ENCODE measurements at places on chromosomes 5 and 9.
A peak's percentile ranks its signal among the peaks of the same experiment; 100 is the strongest.

DNA sequence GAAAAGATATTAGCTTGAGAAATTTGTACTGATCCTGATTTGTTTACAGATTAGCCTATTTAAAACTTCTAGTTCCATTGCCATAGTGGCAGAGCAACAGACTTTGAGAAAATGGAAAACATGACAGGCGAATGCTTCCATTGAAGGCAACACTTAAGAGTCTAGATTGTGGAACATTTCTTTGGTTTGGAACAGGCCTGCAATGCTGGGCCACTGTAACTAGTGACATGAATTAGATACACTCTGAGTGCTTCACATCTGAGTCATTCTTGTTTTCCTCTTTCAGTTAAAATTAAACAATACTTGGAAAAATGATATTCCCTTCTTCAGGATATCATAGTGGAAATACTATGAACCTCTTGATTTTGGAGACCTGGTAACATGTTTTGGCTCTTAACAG lies 453.6 kb upstream of the TUSC1 start:
- no peak for DNase-seq

- no peak for DNase-seq
These were observed 47.9 kb downstream of the MFAP3 start for GRCh38 chr5:154086641-154087040.

DNA sequence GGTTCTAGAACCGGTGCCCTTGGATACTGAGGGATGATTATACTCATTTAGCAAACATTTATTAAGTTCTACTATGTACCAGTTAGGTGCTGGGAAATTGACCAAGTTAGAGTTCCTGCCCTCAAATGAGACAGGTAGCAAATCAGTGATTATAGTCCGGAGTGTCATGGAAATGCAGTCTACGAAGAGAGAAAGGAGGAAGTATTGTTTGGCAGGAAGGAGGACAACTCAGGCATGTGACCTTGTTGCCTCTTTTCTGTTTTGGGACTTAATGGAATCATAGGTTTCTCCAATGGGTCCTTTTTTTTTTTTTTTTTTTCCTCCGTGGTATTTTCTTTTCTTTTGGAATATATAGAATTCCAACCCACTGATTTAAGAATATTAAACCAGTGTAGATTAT lies 28.0 kb downstream of the OSTF1 start:
- no peak for DNase-seq

GRCh38 chr9:15416880-15417279 lies 5.8 kb upstream of the SNAPC3 start:
- DNase-seq: peak; percentile 16

Measured in BE2C (cell line).